Activated CD8-positive, alpha-beta T cell treated with anti-CD3 and anti-CD28 coated beads, Interleukin-2, amount 10 ng/mL, durations not matched to agents 7 days and 5 days (primary cell): ENCODE measurements at places on chromosomes 6 and 20. TPM values are rescaled to one million over a fixed set of nuclear protein-coding genes. Genes with fewer than 3 reads are reported as not detected.
A peak's percentile ranks its signal among the peaks of the same experiment; 100 is the strongest.

- H3K4me1 ChIP-seq: no peaks in the 10 kb centered on the region
- H3K27me3 ChIP-seq: no peaks in the 10 kb centered on the region
- no peaks in the 10 kb centered on the region for H3K36me3 ChIP-seq
- H3K4me3 ChIP-seq: no peak overlapping the region
- DNase-seq: no peak
Observed at GRCh38 chr6:123681957-123682462, 45.3 kb upstream of the TRDN start.

DNA sequence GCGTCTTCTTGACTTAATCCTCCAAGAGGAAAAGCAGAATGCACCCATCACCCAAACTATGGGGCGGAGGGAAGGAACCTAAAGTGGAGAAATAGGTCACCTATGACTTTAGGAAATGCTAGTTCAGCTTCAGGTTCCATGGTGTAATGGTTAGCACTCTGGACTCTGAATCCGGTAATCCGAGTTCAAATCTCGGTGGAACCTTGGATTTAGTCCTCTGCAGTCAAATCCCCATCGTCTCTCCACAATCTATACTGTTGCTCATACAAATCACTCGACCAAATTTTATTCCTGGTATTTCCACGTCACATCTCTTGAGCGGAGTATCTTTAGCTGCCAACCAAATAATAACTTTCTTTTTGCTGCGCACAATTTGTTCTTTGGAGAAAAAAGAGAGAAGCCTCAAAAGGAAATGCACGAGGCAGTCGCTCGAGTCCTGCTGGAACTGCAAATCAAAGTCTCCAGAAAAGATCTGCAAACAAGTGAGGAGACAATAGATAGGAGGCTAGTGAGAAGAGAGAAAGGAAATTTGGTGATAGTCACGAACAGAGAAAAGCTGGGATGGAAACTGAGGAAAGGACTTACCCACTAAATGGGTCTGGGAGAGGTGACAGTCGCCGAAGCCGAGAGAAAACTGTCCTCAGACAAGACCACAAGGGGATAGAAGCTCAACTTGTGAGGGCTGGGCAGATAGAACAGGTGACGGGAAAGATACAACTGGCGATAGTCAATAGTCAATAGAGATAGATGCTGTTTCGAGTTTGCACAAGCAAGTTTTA, 16.6 kb downstream of the POM121L2 start:
- H3K27me3 ChIP-seq: peaks cover 73% of the 10 kb centered on the region
- DNase-seq: no peak
- H3K4me1 ChIP-seq: peaks cover 10% of the 10 kb centered on the region
- H3K27ac ChIP-seq: peak overlapping the region; percentile 4
- peaks cover 16% of the 10 kb centered on the region for H3K36me3 ChIP-seq

DNA sequence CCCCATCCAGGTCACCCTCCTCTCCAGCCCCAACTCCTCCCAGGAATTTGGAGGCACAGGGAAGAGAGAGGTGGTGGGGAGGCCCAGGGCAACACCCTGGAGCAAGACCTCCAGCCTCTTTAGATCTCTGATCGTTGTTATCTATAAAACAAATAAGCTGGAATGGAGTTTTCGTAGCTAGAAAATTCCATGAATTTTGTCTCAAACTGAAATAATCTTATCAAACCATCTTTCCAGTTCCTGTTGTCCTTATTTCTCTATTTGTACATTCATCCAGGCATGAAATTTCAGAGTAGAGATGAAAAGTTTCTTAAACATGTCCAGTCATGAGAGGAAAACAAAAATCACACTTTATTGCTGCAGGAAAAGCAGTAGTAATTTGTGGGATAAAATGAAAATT, 6.2 kb upstream of the SLC4A11 start:
- H3K36me3 ChIP-seq: no peaks in the 10 kb centered on the region
- DNase-seq: no peak
- peaks cover 14% of the 10 kb centered on the region for H3K4me1 ChIP-seq
- no peak overlapping the region for H3K4me3 ChIP-seq
- H3K27ac ChIP-seq: no peak overlapping the region
- peaks cover 52% of the 10 kb centered on the region for H3K27me3 ChIP-seq

DNA sequence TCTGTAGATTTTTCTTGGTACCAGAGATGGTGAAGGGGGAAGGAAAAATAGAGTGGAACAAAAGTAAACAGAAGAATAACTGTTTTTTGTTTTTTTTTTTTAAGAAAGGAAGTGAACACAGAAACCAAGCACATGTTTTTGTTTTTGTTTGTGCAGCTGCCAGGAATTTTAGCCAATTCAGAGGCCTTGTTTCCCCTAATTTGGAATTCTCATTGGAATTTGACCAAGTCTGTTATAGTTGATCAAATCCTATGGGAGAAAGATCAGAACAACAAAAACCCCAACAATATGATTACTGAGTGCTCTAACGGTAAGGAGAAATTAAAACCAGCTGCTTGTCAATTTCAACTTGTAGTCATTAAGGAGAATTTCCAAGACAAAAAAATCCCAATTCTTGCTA, 18.2 kb upstream of the IL22RA2 start:
- no peak overlapping the region for H3K27ac ChIP-seq
- H3K27me3 ChIP-seq: no peaks in the 10 kb centered on the region
- DNase-seq: no peak
- H3K4me1 ChIP-seq: peaks cover 6% of the 10 kb centered on the region

DNA sequence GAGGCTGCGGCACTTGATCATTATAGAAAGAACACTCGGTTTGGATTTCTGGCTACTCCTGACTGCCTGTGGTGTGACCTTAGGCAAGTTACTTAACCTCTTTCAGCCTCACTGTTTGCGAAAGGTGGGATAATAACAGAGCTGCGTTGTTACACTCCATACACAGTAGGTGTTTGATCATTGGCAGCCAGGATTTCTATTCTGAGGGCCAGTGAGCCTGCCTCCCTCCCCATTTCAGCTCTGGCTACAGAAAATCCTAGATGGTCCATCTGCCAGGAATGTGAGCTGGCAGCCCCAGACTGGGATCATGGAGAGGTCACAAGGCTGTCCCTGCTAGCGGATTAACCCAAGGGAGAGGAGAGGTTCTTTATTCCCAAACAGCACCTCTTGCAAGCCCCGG, 2.7 kb downstream of the KCNB1 start:
- no peak overlapping the region for H3K4me3 ChIP-seq
- DNase-seq: no peak
- no peaks in the 10 kb centered on the region for H3K36me3 ChIP-seq
- no peak overlapping the region for H3K27ac ChIP-seq

GRCh38 chr20:25327521-25328235, 63.0 kb downstream of the ABHD12 start:
- H3K4me1 ChIP-seq: peaks cover 22% of the 10 kb centered on the region
- H3K27me3 ChIP-seq: no peaks in the 10 kb centered on the region
- no peak overlapping the region for H3K27ac ChIP-seq
- DNase-seq: no peak
- H3K36me3 ChIP-seq: peaks cover 13% of the 10 kb centered on the region
- H3K4me3 ChIP-seq: no peak overlapping the region

GRCh38 chr6:110338820-110339470, 19.2 kb downstream of the METTL24 start:
- H3K4me1 ChIP-seq: peaks cover 4% of the 10 kb centered on the region
- H3K36me3 ChIP-seq: no peaks in the 10 kb centered on the region
- no peak overlapping the region for H3K4me3 ChIP-seq
- H3K27ac ChIP-seq: no peak overlapping the region
- DNase-seq: no peak

DNA sequence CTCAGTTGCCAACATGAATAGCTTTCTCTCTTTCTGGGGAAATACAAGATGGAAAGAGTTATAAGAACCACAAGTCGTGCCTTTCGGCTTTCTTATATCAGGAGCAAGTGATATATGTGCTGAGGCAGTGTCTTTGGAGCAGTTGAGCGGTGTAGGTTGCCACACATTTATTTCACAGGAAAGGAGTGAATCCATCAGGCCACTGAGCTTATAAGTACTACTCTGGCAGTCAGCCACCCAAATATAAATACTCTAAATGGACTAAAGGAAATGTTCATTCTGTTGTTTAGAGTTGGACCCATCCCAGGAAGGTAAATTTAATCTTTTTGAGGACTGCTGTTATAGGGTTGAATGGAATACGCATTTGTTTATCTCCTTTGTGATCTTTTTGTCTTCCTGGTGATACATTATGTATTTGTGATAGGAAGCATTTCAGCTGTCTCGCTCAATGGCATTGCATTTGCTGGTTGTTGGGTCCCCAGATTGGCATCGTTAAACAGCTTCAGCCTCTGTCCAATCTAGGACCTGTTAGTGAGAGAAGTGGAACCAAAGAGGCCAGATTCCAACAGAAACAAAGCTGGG, 139.7 kb downstream of the SOBP start:
- peaks cover 44% of the 10 kb centered on the region for H3K27me3 ChIP-seq
- no peak overlapping the region for H3K27ac ChIP-seq
- peaks cover 20% of the 10 kb centered on the region for H3K4me1 ChIP-seq

- H3K27ac ChIP-seq: no peak overlapping the region
- no peak for DNase-seq
- H3K36me3 ChIP-seq: no peaks in the 10 kb centered on the region
- H3K4me3 ChIP-seq: no peak overlapping the region
- peaks cover 12% of the 10 kb centered on the region for H3K4me1 ChIP-seq
- H3K27me3 ChIP-seq: peaks cover 6% of the 10 kb centered on the region
Observed at GRCh38 chr6:139547122-139547776, 172.8 kb upstream of the CITED2 start.

DNA sequence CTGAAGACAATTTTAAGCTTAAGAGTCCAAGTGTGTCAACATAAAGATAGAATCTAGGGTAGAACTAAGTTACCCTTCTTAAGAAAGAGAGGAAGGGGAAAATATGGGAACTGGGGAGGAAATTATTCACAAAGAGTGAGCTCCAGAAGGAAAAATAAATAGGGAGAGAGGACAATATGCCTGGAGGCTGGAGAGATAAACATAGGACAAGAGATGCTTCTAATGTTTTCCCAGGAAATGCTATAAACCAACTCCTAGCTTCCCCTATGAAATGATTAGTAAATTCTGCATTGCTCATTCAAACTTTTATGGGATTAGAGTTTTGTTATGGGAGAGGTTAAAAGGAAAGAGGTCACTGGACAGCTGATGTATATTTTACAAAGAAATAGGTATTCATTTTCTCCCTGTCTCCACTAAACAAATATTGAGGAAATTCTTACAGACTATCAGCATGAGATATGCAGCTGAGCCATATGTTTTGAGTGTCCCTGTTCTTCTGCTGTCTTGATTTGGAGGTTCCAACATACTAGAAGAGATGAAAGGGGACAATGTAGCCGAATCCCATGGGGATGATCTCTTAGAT, 22.0 kb downstream of the TPD52L1 start:
- H3K27me3 ChIP-seq: peaks cover 14% of the 10 kb centered on the region
- H3K4me3 ChIP-seq: no peak overlapping the region
- H3K4me1 ChIP-seq: no peaks in the 10 kb centered on the region
- H3K36me3 ChIP-seq: no peaks in the 10 kb centered on the region
- no peak overlapping the region for H3K27ac ChIP-seq
- DNase-seq: no peak

DNA sequence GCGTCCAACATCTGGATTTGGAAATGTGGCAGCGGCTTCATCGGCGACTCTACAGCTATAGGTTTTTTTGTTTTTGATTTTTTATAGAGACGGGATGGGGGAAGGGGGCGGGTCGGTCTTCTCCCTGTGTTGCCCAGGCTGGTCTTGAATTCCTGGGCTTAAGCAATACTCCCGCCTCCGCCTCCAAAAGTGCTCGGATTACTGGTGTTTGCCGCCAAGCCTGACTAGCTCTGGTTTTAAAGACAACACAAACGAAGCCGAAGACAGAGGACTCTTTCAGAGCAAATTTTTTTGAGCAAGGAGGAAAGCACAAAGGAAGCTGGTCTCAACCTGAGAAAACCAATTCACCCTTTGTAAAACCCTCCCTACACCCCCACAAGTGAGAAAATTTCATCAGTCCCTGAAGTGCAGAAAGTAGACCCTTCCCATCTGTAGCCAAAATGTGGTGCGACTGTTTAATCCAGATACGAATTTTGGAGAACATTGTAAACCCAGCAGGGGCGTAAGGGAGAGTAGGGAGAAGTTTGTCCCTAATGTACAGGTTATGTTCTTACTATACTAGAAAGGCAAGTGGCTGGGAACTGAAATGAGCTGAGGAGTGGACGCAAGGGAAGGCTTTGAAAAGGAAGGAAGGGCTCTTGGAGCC, 185.9 kb downstream of the TRIM27 start:
- peak overlapping the region; percentile 20 for H3K4me3 ChIP-seq
- H3K27ac ChIP-seq: no peak overlapping the region
- no peak for DNase-seq
- peaks cover 13% of the 10 kb centered on the region for H3K4me1 ChIP-seq
- peaks cover 11% of the 10 kb centered on the region for H3K36me3 ChIP-seq

Gene LPA
- not detected for total RNA-seq

Gene NNAT
- total RNA-seq: 0.32 TPM

Gene DST
- total RNA-seq: 0.76 TPM
